Activated B cell treated with CpG ODN at 0.5 μM for 24 hours (primary cell): ENCODE measurements at places on chromosomes 5 and 9. TPM values are rescaled to one million over a fixed set of nuclear protein-coding genes. Genes with fewer than 3 reads are reported as not detected.
A peak's percentile ranks its signal among the peaks of the same experiment; 100 is the strongest.

DNA sequence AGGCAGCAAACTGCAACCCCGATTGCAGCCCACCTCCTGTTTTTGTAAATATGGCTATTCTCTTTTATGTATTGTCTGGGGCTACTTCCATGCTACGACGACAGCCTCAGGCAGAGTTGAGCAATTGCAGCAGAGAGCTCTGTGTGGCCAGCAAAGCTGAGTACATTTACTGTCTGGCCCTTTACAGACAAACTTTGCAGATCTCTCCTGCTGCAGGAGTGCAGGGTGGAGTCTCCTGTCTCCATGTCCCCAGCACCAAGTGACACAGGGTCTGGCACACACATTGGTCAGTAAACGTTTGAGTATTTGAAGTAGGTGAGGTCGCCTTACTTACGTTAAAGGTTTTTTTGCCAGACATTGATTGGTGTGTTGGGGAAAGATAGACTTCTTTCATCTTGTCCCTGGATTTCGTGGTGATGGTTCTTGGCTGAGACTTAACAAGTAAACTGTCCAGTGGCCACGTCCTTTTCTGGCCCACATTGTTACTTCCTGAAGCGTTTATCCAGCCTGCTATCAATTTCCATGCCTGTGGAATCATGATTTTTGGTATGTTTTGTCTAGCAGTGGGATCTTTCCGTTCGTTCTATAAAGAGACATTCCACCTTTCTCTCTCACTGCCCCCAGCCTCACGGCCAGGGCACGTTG, 27.2 kb downstream of the PRRC2B start:
- H3K27ac ChIP-seq: peak overlapping the region; percentile 50
- no peak for DNase-seq
- H3K27me3 ChIP-seq: no peaks in the 10 kb centered on the region
- no peak overlapping the region for H3K4me3 ChIP-seq
- H3K36me3 ChIP-seq: peaks cover 38% of the 10 kb centered on the region

DNA sequence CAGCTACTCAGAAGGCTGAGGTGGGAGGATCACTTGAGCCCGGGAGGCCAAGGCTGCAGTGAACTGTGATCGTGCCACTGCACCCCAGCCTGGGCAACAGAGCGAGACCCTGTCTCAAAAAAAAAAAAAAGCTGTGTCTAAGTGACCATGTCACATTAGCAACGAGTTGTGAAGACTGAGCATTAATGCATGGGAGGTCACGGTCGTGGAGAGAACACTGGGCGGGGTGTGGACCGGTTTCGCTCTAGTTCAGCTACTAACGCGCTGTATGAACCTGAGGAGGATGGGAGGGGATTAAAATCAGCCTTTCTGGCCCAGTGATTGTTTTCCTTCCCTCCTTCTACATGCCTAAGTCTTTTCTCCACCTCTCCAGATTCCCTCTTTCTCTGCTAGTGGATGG, 56.7 kb upstream of the CARTPT start:
- no peak overlapping the region for H3K4me3 ChIP-seq
- H3K36me3 ChIP-seq: peaks cover 13% of the 10 kb centered on the region
- H3K27me3 ChIP-seq: no peaks in the 10 kb centered on the region
- no peak overlapping the region for H3K27ac ChIP-seq

GRCh38 chr5:158320178-158320674, 461.3 kb upstream of the CLINT1 start:
- H3K36me3 ChIP-seq: no peaks in the 10 kb centered on the region
- H3K27ac ChIP-seq: no peak overlapping the region
- no peaks in the 10 kb centered on the region for H3K4me1 ChIP-seq
- H3K4me3 ChIP-seq: no peak overlapping the region
- DNase-seq: no peak

GRCh38 chr5:41459557-41459956, 50.8 kb downstream of the PLCXD3 start:
- no peaks in the 10 kb centered on the region for H3K27me3 ChIP-seq
- no peaks in the 10 kb centered on the region for H3K4me1 ChIP-seq
- no peak overlapping the region for H3K27ac ChIP-seq

GRCh38 chr9:89939626-89940292, 334.9 kb downstream of the GADD45G start:
- no peak overlapping the region for H3K27ac ChIP-seq
- no peaks in the 10 kb centered on the region for H3K4me1 ChIP-seq
- no peak for DNase-seq
- H3K36me3 ChIP-seq: no peaks in the 10 kb centered on the region
- peaks cover 18% of the 10 kb centered on the region for H3K27me3 ChIP-seq

GRCh38 chr5:96459313-96460121, 26.5 kb upstream of the PCSK1 start:
- no peak overlapping the region for H3K27ac ChIP-seq
- no peaks in the 10 kb centered on the region for H3K4me1 ChIP-seq
- no peak overlapping the region for H3K4me3 ChIP-seq
- DNase-seq: no peak
- no peaks in the 10 kb centered on the region for H3K36me3 ChIP-seq

- H3K4me3 ChIP-seq: no peak overlapping the region
- no peaks in the 10 kb centered on the region for H3K27me3 ChIP-seq
- no peak for DNase-seq
- H3K4me1 ChIP-seq: peaks cover 50% of the 10 kb centered on the region
These were observed 538.3 kb upstream of the CLINT1 start for GRCh38 chr5:158397278-158397677.

GRCh38 chr5:129051283-129051682, 43.3 kb upstream of the ISOC1 start:
- no peak for DNase-seq
- H3K27me3 ChIP-seq: peaks cover 5% of the 10 kb centered on the region
- no peaks in the 10 kb centered on the region for H3K4me1 ChIP-seq
- no peaks in the 10 kb centered on the region for H3K36me3 ChIP-seq

GRCh38 chr9:117744856-117745389, 40.7 kb downstream of the TLR4 start:
- H3K4me3 ChIP-seq: peak overlapping the region; percentile 33
- no peaks in the 10 kb centered on the region for H3K36me3 ChIP-seq
- H3K27ac ChIP-seq: peak overlapping the region; percentile 47
- no peak for DNase-seq

DNA sequence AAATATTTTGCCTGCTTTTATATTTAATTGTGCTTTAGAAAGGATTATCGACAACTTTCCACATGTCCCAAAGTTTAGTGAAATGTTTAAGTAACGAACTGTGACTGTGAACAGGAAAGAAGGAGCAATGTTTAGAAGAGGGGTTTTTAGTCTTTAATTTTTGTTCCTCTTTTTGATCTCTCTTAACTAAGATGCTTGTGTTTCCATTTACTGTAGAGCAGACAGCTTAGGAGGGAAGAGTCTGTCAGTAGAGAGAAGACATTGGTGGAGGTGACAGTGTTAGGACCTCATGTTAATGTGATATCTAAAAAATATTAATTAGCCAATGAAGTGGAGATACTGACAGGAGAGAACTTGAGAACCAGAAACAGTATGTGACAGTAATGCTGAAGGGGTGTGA, 92.2 kb downstream of the RASGRF2 start:
- DNase-seq: no peak
- H3K27me3 ChIP-seq: peaks cover 11% of the 10 kb centered on the region
- no peaks in the 10 kb centered on the region for H3K36me3 ChIP-seq
- no peak overlapping the region for H3K27ac ChIP-seq
- peaks cover 4% of the 10 kb centered on the region for H3K4me1 ChIP-seq

- H3K4me1 ChIP-seq: no peaks in the 10 kb centered on the region
- no peak overlapping the region for H3K27ac ChIP-seq
- no peaks in the 10 kb centered on the region for H3K36me3 ChIP-seq
- no peak for DNase-seq
- H3K4me3 ChIP-seq: no peak overlapping the region
These were observed 41.9 kb upstream of the PLPP6 start for GRCh38 chr9:4620057-4620765.

GRCh38 chr5:163259495-163259894, 177.9 kb upstream of the CCNG1 start:
- no peak overlapping the region for H3K4me3 ChIP-seq
- no peak for DNase-seq
- no peaks in the 10 kb centered on the region for H3K4me1 ChIP-seq
- H3K27me3 ChIP-seq: no peaks in the 10 kb centered on the region

- DNase-seq: no peak
- H3K4me1 ChIP-seq: peaks cover 5% of the 10 kb centered on the region
- no peak overlapping the region for H3K4me3 ChIP-seq
- peaks cover 4% of the 10 kb centered on the region for H3K36me3 ChIP-seq
- no peaks in the 10 kb centered on the region for H3K27me3 ChIP-seq
- H3K27ac ChIP-seq: no peak overlapping the region
These were observed 105.8 kb downstream of the TTLL11 start for GRCh38 chr9:121987314-121987713.

DNA sequence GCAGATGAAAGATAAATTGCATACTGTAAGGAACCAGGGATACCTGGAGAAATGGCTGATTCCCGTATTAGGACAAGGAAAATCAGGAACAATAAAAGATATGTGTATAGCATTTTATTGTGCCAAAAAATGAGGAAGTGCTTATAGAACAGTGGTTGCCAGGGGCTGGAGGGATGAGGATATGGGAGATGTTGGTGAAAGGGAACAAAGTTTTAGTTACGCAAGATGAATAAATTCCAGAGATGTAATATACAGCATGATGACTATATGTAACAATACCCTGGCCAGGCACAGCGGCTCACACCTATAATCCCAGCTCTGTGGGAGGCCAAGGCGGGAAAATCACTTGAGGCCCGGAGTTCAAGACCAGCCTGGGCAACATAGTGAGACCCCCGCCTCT, 101.8 kb downstream of the CDK5RAP2 start:
- H3K27me3 ChIP-seq: no peaks in the 10 kb centered on the region
- H3K36me3 ChIP-seq: peaks cover 81% of the 10 kb centered on the region
- H3K27ac ChIP-seq: no peak overlapping the region
- DNase-seq: no peak

GRCh38 chr5:109863752-109864151, 174.0 kb downstream of the MAN2A1 start:
- no peaks in the 10 kb centered on the region for H3K27me3 ChIP-seq
- H3K4me1 ChIP-seq: no peaks in the 10 kb centered on the region
- H3K4me3 ChIP-seq: no peak overlapping the region
- DNase-seq: no peak
- H3K27ac ChIP-seq: no peak overlapping the region
- peaks cover 86% of the 10 kb centered on the region for H3K36me3 ChIP-seq

DNA sequence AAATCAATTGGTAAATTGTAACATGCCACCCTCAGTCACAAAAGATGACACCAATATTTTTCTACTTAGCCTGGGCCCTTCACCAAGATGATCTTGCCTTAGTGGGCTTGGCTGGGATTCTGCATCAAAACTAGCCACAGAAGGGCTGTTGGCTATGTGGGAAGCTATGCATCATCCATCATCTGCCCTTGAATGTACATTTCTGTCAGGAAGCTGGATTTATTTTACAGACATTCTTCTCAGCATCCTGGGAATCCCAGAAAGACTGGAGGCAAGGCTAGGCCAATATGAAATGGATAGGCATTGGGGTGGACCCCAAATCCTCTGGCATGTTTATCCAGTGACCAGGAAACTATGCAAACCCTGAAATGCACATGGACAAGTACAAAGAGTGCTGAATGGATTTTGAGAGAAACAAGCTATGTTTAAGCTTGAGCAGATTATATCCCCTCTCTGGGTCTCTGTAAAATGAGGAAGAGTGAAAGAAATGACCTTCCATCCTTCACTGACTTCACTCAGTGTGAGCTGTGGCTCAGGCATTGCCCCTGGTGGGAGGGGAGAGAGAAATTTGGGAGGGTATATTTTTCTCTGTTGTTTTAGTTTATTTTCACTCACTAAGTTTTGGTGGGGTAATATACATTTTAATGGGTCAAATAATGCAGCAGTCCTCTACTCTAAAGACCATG, 283.6 kb downstream of the EBF1 start:
- no peaks in the 10 kb centered on the region for H3K27me3 ChIP-seq
- peaks cover 99% of the 10 kb centered on the region for H3K4me1 ChIP-seq
- peak overlapping the region; percentile 67 for H3K4me3 ChIP-seq
- DNase-seq: no peak
- H3K36me3 ChIP-seq: peaks cover 40% of the 10 kb centered on the region

- H3K36me3 ChIP-seq: peaks cover 72% of the 10 kb centered on the region
- H3K27me3 ChIP-seq: no peaks in the 10 kb centered on the region
- DNase-seq: no peak
These were observed 71.4 kb downstream of the SLC12A2 start for GRCh38 chr5:128154943-128155342.

The SEMA5A gene
- total RNA-seq: not detected in 2 replicates

The PFN3 gene
- not detected in 2 replicates for total RNA-seq

The INSL4 gene
- not detected in 2 replicates for total RNA-seq

The TBCA gene
- 113 and 128 TPM in 2 replicates for total RNA-seq

The MRPL22 gene
- total RNA-seq: 41.9 and 42.6 TPM in 2 replicates

The TIMD4 gene
- total RNA-seq: not detected in 2 replicates
